Smooth muscle cell of the pulmonary artery (primary cell): ENCODE measurements at places on chromosomes 4 and X. TPM values are rescaled to one million over a fixed set of nuclear protein-coding genes. Genes with fewer than 3 reads are reported as not detected.

Gene NLRP2B
- under 0.01 TPM in 1 of 2 replicates, not detected in the other for total RNA-seq

Gene GPR119
- not detected in 2 replicates for total RNA-seq

Gene XG
- total RNA-seq: 1.2 and 5.8 TPM in 2 replicates

Gene TECRL
- not detected in 2 replicates for total RNA-seq

Gene NUDT10
- 1.2 TPM in 2 replicates for total RNA-seq

Gene SUPT20HL2
- total RNA-seq: not detected in 2 replicates

Gene CXorf49B
- total RNA-seq: not detected in 2 replicates

Gene NHSL2
- total RNA-seq: 2.4 and 4.4 TPM in 2 replicates

Gene LSM6
- 15.4 and 19.6 TPM in 2 replicates for total RNA-seq

Gene RBPJ
- 101 and 123 TPM in 2 replicates for total RNA-seq

Gene FHIP1A
- total RNA-seq: 0.07 and 0.66 TPM in 2 replicates

Gene MTNR1A
- not detected in 2 replicates for total RNA-seq

Gene EDNRA
- 9.3 and 17.1 TPM in 2 replicates for total RNA-seq
